ENCODE measurements at places on chromosomes 6 and 20. TPM values are rescaled to one million over a fixed set of nuclear protein-coding genes. Genes with fewer than 3 reads are reported as not detected.

- DNase-seq, result no peak
Observed at GRCh38 chr6:144286503-144287393, 1.6 kb downstream of the UTRN start.

- DNase-seq, result no peak
Observed at GRCh38 chr6:16291739-16292138, 53.4 kb downstream of the GMPR start.

GRCh38 chr6:89506716-89507617, 74.0 kb downstream of the ANKRD6 start:
- DNase-seq, result no peak

GRCh38 chr6:81215092-81215432, 537.4 kb downstream of the TENT5A start:
- DNase-seq, result no peak

GRCh38 chr20:15708984-15709598, 864.2 kb downstream of the KIF16B start:
- no peak for DNase-seq

DNA sequence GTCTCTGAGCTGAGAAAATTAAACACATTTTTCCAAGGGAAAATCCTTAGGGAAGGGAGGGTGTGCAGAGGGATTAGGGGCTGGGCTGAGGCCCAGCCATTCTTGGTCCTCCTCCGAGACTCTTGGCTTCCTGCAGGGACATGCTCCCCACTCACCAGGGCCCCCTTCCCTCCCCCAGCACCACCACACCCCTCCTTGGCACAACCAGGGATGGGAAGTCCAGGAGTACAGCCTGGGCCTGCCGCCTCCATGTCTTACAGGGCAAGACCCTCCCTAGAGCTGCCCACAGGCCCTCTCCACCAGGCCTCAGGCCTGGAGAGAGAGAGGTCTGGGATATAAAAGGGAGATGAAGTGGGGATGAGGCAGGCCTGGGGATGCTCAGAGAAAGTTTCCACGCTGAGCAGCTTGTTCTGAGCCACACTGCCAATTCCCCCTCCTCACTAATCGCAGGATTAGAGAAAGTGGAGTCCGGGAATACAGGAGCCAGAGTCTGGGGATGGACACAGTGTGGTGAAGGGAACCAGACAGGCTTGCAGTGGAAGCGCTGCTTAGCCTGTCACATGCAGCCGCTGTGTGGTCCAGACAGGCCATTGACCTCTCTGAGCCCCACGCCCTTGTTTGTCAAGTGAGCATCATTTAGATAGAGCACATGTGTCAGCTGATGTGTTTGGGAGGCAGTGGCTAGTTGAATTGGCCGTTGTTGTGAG, 105.5 kb downstream of the MRPL14 start:
- DNase-seq, result no peak

DNA sequence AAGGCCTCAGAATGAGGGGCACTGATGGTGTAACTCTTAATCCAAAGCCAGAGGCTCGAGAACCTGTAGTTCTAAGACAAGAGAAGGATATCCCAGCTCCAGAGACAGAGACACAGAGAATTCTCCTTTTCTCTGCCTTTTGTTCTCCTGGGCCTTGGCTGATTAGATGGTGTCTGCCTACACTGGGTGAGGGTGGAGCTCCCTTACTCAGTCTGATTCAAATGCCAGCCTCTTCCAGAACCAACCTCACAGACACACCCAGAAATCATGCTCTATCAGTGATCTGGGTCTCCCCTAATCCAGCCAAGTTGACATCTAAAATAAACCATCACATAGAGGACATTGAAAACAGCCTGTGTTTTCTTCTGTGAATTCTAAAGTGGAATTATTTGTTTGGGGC, 68.0 kb upstream of the SMIM28 start:
- no peak for DNase-seq

- no peak for DNase-seq
Observed at GRCh38 chr6:131995917-131996316, 44.7 kb upstream of the CCN2 start.

DNA sequence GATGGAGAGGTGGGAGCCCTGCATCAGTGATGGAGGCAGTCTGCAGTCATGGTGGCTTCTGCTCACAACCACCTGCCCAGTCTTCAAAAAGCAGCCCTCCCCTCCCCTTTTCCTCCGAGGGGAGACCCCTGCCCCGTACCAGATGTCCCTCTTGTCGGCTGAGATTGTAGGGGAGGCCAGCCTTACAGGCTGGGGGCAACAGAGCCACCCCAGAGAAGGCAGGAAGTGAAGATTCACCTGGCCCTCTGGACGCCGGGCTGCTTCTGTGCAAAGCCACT, 4.5 kb downstream of the TNFRSF6B start:
- DNase-seq, result no peak

- DNase-seq, result no peak
Observed at GRCh38 chr6:135182071-135183001, 1.2 kb downstream of the MYB start.

DNA sequence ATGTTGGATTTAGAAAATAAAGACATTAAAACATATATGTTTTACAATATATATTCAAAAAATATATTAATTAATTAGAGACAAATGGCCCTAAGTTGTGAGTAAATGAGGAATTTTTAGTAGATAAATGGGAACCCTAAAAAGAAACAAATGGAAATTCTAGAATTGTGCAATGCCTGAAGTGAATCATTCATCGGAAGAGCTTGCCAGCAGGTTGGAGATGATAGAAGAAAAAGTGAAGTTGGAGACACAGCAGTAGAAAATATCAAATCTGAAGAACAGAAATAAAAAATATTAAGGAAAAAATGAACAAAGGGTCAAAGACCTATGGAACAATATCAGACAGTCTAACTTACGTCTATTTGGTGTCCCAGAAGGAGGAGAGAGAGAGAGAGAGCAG, 109.4 kb upstream of the NEDD9 start:
- DNase-seq, result no peak

- no peak for DNase-seq
Observed at GRCh38 chr6:36147294-36147693, 17.0 kb downstream of the MAPK13 start.

DNA sequence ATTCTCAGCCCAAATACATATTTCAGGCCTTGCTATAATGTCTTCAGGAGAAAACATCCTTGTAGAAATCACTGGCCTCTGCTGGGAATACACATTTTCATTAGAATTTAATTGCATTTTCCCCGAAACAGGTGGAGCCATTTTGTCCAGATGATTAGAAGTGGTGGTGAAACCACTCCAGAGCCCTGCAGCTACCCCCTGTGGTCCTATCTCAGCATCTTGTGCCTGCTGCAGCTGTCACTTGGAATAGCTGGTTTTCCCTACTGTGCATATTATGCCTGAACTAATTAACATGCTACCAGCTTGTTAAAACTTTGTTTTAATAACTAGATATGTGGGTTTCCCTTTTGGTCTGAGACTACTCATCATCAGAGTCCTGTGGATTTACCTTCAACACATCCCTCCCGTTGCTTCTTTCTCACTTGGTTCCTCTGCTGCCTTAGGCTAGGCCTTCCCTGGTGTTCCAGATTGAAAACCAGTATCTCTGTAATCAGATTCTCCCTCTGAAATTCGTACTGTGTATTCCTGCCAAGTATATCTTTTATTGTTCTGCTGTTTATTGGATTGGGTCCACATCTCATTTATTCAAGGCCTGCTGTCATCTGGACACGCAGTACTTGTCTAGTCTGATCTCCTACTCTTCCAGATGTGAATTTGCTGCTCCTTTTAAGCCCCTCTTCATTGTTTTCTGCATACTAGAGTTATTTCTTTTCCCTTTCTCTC, 15.2 kb downstream of the DNAH8 start:
- no peak for DNase-seq

- DNase-seq, result no peak
Observed at GRCh38 chr6:50966986-50967385, 148.3 kb downstream of the TFAP2B start.

DNA sequence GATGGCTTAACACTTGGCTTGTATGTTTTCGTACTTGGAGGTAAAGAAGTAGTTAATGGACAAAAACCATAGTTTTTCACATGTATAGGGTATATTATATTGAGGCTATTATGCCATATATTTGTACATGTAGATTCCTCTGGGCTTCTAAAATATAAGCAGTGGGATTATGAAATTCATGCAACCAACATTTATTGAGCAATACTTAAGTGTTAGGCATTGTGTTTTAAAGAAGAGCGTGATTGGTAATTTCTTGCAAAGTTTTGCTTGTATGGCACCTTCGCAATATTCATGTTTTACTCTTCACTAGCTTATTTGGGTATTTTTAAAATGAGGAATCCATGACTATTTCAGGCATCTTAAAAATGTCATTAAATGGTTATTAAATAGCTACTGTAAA, 2.5 kb downstream of the TULP4 start:
- DNase-seq, result no peak

GRCh38 chr6:33661106-33661838, 40.1 kb downstream of the ITPR3 start:
- DNase-seq, result no peak

- DNase-seq, result no peak
Observed at GRCh38 chr6:110329348-110329713, 28.8 kb downstream of the METTL24 start.

DNA sequence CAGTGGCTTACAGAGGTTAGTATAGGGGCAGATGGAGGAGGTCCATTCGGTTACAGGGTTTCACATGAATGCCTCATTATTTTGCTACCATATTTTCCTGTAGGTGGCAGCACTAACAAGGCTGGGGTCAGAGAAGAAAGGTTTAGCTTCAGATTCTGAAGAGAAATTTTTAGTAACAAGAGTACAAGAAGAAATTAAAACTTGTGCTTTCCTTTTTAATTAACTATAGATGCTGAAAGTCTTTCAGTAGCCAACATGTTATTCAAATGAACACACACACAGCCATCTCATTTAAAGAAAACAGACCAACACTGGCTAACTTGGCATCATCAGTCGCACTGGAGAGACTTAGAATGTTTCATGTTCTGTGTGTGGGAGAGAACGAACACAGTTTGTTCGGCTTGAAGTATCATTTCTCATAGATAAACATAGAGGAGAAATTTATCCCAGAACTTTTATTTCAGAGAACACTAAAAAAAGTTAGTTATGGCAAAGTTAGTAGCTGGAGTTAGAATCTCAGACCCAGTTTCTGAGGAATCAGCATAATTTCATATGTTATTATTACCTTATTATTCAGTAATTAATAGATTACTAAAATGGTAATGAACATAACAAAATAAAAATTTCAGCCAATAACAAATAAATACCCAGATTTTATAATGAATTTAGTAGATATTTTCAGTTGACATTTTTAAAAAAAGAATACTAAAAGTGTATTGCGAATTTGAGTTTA, 314.0 kb upstream of the RSPO3 start:
- DNase-seq, result no peak

Gene LCA5
- total RNA-seq, result 1.2 TPM

Gene HMGCLL1
- total RNA-seq, result 0.76 TPM

Gene COQ3
- total RNA-seq, result 5.7 TPM

Gene TSPYL4
- total RNA-seq, result 2.8 TPM

Gene ANGPT4
- not detected for total RNA-seq

Gene C20orf144
- not detected for total RNA-seq

Gene PFDN4
- 68.9 TPM for total RNA-seq

Gene PROKR2
- total RNA-seq, result not detected

Gene BPIFA1
- total RNA-seq, result not detected

Gene FNDC1
- total RNA-seq, result 0.06 TPM

Gene PNLDC1
- total RNA-seq, result not detected

Gene TRIM31
- not detected for total RNA-seq

Gene RAMACL
- 2.7 TPM for total RNA-seq

Gene OPN5
- not detected for total RNA-seq

Gene GJA1
- total RNA-seq, result 90.5 TPM

Measured in esophagus squamous epithelium (tissue), 5 donors.